RWPE2 (cell line): ENCODE measurements at places on chromosomes 6 and 20.
A peak's percentile ranks its signal among the peaks of the same experiment; 100 is the strongest.

- peak overlapping the region; percentile 79 for H3K27ac ChIP-seq
- H3K4me3 ChIP-seq, result no peak overlapping the region
- no peaks in the 10 kb centered on the region; the same call in 1 of the 2 replicates for H3K36me3 ChIP-seq
Measured at GRCh38 chr6:72861059-72861458, 239.2 kb downstream of the KCNQ5 start.

DNA sequence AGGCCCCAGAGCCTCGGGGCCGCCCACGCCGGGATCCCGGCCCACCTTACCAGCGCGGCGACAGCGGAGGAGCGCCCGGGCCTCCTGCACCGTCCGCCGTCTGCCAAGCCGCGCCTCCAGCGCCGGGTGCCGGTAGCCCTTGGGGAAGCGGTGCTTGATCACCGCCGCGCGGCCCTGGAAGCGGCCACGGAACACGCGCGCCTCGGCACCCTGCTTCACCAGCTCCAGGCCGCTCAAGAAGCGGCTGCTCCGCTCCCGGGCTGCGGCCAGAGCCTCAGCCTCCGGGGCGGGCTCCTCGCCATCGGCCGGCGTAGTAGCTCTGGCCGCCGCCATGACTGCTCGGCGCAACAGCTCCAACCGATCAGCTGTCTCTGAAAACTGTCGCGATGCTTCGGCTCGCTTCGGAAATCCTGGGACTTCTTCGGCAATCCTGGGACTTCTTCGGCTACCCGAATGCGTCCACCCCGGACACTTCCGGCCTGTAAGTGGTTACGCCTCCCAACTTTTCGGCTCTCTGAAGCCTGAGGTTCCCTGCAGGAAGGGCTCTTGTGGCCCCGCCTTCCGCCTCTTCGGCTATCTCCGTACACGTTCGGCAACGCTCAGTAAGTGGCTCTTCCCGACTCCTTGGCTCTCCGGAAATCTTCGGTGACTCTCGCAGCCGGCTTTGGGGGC, at the start of gene TP53RK:
TP53RK (minus strand) TSS at position 363 of the 672 bp plus-strand sequence; CDS start at position 333, 30 bp downstream.
- H3K4me1 ChIP-seq, result peaks cover 17% of the 10 kb centered on the region
- peak; percentile 100 for DNase-seq
- peaks cover 26% of the 10 kb centered on the region for H3K36me3 ChIP-seq
- peak within 1 kb of the TSS; percentile 78 for H3K27ac ChIP-seq
- H3K4me3 ChIP-seq, result peak within 1 kb of the TSS; percentile 82
- H3K27me3 ChIP-seq, result no peaks in the 10 kb centered on the region

DNA sequence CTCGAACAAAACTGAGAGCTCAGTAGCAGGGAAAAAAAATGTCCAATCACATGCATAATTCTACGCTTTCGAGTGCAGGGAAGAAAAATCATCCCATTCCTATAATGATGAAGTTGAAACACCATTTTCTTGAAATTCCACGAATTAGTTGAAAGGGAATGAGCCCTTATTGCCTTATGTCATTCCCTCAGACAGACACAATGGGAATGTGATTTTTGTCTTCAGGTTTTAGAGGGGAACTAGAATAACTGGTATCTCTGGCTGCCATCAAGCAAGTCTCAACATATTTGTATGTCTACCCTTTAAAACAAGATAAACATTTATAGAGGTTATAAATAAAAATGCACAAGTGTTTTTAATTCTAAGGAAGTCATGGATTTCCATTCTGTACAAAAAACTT, 87.9 kb downstream of the KIF13A start:
- no peaks in the 10 kb centered on the region for H3K27me3 ChIP-seq
- no peak overlapping the region for H3K27ac ChIP-seq
- H3K4me1 ChIP-seq, result no peaks in the 10 kb centered on the region

GRCh38 chr20:37423545-37423944, 77.6 kb downstream of the SRC start:
- H3K4me1 ChIP-seq, result no peaks in the 10 kb centered on the region
- no peak overlapping the region for H3K27ac ChIP-seq
- peak; percentile 76 for DNase-seq
- H3K36me3 ChIP-seq, result no peaks in the 10 kb centered on the region
- H3K4me3 ChIP-seq, result no peak overlapping the region

- H3K36me3 ChIP-seq, result no peaks in the 10 kb centered on the region
- no peak overlapping the region for H3K27ac ChIP-seq
- no peak for DNase-seq
Measured at GRCh38 chr6:64383277-64383676, 747.7 kb downstream of the PHF3 start.

- no peak for DNase-seq
- no peak overlapping the region for H3K4me3 ChIP-seq
- H3K27me3 ChIP-seq, result no peaks in the 10 kb centered on the region
- H3K4me1 ChIP-seq, result no peaks in the 10 kb centered on the region
- no peaks in the 10 kb centered on the region for H3K36me3 ChIP-seq
- no peak overlapping the region for H3K27ac ChIP-seq
Measured at GRCh38 chr6:112269114-112269513, 14.7 kb upstream of the LAMA4 start.

DNA sequence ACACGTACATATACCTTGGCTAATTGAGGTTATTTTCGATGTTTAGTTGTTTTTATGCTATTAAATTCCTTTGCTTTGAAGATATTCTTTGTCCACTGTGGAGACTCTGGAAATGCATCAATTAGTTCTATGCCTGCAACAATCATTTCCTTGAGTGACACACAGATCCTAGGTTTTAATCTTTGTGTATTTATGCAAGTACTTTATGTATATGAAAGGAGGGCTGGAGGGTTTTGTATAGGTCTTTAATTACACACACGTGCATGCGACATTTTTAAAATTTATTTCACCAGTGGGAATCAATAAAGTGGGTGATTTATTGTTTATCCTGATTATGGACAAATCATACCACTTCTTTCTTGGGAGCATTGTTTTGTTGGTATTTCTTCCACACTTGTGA, 57.3 kb downstream of the ZFAND3 start:
- no peak for DNase-seq
- H3K27ac ChIP-seq, result no peak overlapping the region
- H3K4me1 ChIP-seq, result peaks cover 4% of the 10 kb centered on the region
- H3K36me3 ChIP-seq, result 0 out of 2 replicates have a peak, but pooled peaks cover 3% of the 10 kb centered on the region
- no peak overlapping the region for H3K4me3 ChIP-seq

GRCh38 chr20:45817376-45818194, 5.1 kb downstream of the UBE2C start:
- H3K27ac ChIP-seq, result peak overlapping the region; percentile 4
- DNase-seq, result no peak
- no peak overlapping the region for H3K4me3 ChIP-seq
- H3K4me1 ChIP-seq, result peaks cover 8% of the 10 kb centered on the region
- H3K36me3 ChIP-seq, result peaks cover 48% of the 10 kb centered on the region

DNA sequence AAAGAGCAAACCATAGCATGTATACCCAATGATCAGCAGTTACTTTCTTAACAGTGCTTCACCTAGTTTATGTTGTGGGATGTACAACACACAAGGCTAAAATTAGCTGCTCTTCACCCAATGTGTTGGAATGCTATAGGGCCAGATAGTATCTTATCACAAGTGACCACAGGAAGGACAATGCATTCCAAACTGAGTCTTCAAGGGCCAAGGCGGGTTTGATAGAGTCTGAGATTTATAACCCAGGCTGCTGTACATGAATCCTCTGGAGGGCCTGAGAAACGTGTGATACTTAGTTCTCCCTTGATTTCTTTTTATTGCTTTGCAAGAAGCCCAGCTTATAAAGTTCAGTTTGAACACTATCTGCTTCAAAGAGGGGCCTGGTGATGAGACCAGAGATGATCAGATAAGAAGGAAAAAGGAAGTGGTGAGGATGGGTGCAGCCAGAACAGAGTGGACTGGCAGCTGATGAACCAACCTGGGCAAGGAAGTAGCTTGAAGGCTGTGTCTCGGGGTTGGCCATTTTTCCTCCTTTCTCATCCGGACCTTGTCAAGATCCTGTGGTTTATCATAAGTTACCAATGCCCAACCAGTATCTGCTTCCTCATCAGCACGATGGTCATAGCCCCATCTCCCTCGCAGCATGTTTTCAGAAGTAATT, 62.2 kb upstream of the BMP2 start:
- H3K27me3 ChIP-seq, result no peaks in the 10 kb centered on the region
- DNase-seq, result no peak
- H3K4me3 ChIP-seq, result no peak overlapping the region
- H3K27ac ChIP-seq, result peak overlapping the region; percentile 68

- H3K36me3 ChIP-seq, result no peaks in the 10 kb centered on the region
- no peak overlapping the region for H3K27ac ChIP-seq
- DNase-seq, result no peak
Measured at GRCh38 chr6:96465321-96465903, 56.2 kb upstream of the UFL1 start.

GRCh38 chr6:107820338-107821261, 3.5 kb downstream of the SCML4 start:
- peak overlapping the region; percentile 7 for H3K27ac ChIP-seq
- no peaks in the 10 kb centered on the region for H3K27me3 ChIP-seq
- H3K36me3 ChIP-seq, result no peaks in the 10 kb centered on the region
- DNase-seq, result no peak

DNA sequence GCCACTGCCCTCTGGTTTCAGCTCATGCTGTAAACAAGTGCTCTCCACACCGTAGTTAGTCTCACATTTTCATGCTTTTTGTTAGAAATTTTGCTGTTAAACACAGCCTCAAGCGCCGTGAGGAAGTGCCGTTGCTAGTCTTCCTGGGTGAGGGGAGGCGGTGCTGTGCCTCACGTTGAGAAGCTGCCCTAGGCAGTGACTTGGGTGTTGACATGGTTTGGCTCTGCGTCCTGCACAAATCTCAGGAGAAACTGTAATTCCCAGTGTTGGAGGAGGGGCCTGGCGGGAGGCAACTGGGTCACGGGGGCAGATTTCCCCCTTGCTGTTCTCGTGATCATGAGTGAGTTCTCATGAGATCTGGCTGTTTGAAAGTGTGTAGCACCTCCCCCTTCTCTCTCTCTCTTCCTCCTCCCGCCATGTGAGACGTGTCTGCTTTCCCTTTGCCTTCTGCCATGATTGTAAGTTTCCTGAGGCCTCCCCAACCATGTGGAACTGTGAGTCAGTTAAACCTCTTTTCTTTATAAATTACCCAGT, 95.8 kb downstream of the ERMARD start:
- H3K27me3 ChIP-seq, result no peaks in the 10 kb centered on the region
- H3K4me3 ChIP-seq, result no peak overlapping the region
- no peak overlapping the region for H3K27ac ChIP-seq
- H3K36me3 ChIP-seq, result no peaks in the 10 kb centered on the region
- no peak for DNase-seq
